HT-29 (cell line): ENCODE measurements at places on chromosomes 6 and 20. TPM values are rescaled to one million over a fixed set of nuclear protein-coding genes. Genes with fewer than 3 reads are reported as not detected.
A peak's percentile ranks its signal among the peaks of the same experiment; 100 is the strongest.

- DNase-seq = no peak
These were observed 32.6 kb downstream of the TFAP2A start for GRCh38 chr6:10382322-10382721.

DNA sequence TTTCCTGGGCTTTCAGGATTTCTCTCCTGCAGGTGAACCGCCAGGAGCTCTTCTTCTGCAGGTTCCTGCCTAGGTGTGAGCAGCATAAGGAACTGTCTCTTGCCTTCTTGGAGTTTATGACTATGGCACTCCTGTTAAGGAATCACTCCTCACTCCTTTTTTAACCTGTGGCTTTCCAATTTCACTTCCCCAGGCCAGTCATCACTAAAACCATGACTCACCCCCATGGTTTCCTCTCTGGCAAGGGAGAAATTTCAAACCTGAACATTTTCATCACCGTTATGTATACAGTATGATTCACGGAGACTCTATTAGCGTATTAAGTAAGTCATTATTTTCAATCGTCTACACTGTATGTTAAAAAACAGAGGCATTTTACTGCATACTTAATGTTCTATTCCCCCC lies 78.2 kb upstream of the ARID1B start:
- DNase-seq = no peak

PTGIS gene
- total RNA-seq = not detected in 2 replicates

GRCh38 chr6:166079841-166080240 lies 87.8 kb downstream of the TBXT start:
- DNase-seq = no peak

- DNase-seq = peak; percentile 63
These were observed 77.1 kb downstream of the NINL start for GRCh38 chr20:25508083-25508770.

SPATS1 gene
- total RNA-seq = not detected in 2 replicates

GRCh38 chr6:144338951-144339700 lies 54.0 kb downstream of the UTRN start:
- no peak for DNase-seq

DNA sequence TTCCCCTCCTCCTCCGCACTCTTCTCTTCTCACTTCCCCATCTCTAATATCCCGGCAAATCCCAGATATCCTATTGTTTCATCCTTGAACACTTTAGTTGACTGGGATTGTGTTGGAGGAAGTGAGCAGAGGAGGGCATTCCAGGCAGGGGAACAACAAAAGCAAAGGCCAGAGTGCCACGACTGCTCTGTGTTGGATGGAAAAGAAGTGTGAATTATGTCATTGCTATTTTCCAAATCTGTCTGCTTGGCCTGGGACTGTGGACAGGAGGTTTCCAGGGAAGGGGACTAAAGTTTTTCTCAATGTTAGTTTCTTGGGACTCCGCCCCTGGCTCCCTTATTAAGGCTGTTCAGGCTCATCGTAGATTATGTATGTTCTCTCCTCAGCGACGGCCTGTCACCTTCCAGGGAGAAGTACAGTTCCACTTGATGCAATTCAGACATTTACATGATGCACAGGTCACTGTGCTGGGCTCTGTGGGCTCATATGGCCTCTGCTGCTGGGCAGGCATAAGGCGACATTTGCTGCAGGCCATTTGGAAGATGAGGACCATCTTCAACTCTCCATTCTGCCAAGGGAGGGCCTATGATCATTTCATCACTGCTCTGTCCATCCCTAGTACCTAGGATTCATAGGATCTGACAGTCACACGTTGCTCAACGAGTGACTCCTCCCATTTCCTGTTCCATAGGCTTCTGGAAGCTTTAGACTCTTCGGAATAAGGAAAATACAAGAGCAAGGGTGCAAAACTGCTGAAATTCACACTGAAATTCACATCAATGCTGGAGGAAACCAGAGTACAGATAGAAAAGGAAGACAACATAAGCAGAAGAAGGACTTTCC lies 99.1 kb upstream of the KCNK16 start:
- no peak for DNase-seq

AP5S1 gene
- total RNA-seq = 40.2 and 41.0 TPM in 2 replicates

CALHM6 gene
- not detected in 2 replicates for total RNA-seq

CNR1 gene
- not detected in 2 replicates for total RNA-seq

GRCh38 chr6:43361269-43361668 lies 8.2 kb downstream of the ZNF318 start:
- DNase-seq = no peak
